ENCODE measurements at places on chromosomes 2 and 18. TPM values are rescaled to one million over a fixed set of nuclear protein-coding genes. Genes with fewer than 3 reads are reported as not detected.

SLC4A3 gene
- not detected for total RNA-seq

PFN4 gene
- 1.2 TPM for total RNA-seq

CERS6 gene
- total RNA-seq = 17.8 TPM

RPRD1A gene
- 38.6 TPM for total RNA-seq

GCG gene
- not detected for total RNA-seq

IL37 gene
- not detected for total RNA-seq

RNF152 gene
- total RNA-seq = 0.95 TPM

ZNG1B gene
- total RNA-seq = 36.6 TPM

TMSB10 gene
- total RNA-seq = 1,502 TPM

DNA sequence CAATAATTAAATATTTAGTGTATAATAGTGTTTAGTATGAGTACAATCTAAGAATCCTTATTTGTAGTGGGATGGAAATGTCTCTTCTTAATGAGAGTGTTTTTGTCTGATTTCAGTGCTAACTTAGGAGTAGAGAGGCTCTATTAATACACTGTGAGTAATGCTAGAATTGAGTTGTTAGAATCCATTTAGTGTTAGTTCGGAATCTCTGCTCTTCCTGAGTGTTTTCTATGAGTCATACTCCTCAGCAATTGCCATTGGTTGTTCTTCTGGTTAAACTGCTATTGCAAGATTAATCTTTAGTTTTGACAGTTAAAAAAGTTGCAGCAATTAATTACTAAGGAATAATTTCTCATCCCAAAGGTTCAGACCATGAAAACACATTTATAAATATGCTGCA is 828.6 kb upstream of the POU3F3 start:
- DNase-seq = no peak

DNA sequence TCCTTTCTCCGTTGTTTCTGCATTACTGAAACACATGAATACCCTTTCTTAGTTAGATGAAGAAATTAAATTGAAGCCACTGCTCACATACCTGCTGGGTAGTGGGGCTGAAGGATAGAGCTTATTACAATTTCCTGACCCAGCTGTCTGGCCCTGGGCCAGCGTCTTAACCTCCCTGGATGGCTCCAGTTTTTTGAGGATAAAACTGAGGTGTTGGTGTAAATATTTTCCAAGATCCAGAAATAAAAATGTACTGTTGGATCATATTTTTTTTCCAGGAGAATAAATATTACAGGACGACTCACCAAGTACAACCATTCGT is 3.5 kb downstream of the RNF144A start:
- no peak for DNase-seq

DNA sequence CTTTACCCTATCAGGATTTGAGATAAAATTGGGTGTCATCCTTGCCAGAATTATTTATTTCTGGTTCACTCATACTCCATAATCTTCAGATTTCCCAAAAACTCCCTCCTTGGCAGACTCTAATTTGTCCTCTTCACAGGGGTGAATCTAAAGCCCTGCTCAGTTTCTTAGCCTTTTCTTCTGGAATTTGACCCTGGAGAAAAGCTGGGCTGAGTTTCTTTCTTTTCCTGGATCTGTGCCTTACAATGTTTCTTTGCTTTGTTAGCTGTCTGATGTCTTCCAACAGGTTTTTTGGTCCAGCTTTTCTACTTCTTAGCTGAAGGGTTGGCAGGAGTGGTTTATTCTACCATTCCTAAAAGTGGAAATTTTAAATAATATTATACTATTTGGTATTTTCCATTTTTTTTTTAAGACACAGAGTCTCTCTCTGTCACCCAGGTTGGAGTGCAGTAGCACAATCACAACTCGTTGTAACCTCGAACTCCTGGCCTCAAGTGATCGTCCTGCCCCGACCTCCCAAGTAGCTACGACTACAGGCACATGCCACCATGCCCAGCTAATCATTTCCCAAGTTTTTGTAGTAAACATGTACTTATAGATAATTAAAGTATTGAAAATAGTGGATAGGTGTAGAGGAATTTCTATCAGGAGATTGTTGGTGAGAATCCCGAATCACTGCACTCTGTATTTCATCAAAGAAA is 138.4 kb upstream of the TWIST2 start:
- no peak for DNase-seq

DNA sequence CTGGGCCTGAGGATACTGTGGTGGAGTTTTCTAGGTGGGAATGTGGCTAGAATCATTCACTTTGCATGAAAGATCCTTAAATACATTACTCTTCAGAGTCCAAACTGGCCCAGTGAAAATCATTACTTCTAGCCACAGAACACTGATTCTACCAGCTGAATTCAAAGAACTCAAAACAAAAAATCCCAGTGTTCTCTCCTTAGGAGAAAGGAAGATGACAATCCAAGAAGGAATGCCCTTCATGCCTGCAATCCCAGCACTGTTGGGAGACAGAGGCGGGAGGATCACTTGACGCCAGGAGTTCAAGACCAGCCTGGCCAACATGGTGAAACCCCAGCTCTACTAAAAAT is 35.2 kb downstream of the FAM228A start:
- no peak for DNase-seq

DNA sequence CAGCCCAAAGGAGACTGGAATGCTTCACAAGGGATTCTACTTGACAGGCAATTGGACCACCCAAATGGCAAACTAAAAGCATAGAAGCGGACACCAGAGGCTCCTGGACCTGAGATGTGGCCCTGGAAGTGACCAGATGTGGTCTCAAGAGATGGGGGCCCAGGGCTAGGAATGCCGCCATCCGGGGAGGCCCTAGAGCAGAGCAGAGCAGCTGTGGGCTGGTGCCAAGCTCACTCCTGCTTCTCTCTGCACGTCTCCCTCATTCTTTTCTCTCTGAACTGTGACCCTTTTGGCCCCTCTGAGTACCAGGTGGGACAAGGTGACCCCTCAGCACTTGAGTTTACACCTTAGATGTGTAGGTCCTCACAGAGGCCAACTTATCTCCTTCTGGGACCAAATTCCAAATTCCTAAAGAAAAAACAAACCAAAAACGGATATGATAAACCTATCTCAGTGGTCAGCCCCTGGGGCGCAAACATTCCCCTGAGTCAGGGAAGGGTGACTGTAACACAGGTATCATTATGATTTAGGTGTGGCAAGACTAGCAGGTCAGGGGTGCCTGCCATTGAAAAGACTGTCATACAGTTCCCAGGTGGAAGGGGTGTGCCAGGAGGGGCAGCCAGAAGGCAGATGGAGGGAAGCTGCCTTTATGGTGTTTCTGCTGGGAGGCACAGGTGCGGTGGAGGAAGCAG is 6.5 kb upstream of the IL1R2 start:
- DNase-seq = no peak

DNA sequence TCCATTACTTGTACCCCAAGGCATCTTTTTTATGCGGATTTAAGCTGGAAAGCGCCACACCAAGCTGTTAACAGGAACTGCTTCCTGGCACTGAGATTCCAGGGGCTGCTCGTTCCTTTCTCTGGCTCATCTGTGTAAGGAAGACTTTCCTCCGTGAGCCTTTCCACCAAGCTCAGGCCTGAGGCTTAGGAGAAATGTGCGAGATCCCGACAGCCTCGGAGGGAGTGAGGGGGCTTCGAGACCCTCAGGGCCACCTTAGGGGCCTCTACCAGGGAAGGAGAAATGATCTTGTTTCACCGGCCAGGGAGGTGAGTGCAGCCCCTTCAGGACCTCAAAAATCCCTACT is 17.1 kb downstream of the B3GNT7 start:
- no peak for DNase-seq

DNA sequence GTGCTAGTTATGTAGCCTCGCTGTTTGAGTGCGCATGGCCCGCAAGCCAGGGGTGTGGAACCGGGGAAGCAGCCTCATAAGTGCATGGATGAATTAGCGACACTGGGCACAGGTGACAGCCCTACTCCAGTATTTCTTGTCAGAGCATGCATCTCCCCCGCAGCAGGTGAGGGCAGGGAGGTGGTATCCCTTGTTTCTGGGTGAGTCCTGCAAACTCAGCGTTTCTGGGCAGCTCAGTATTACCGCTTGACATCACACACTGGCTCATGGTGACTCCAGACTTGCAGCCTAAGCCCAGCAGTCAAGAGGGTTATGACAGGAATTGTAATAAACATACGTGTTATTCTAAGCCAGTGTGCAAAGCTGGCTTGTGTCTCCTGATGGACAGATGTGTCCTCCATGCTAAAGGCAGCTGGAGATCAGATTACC is 2.5 kb downstream of the CABLES1 start:
- no peak for DNase-seq

- no peak for DNase-seq
Measured at GRCh38 chr18:48844271-48844670, 106.5 kb downstream of the SMAD7 start.

GRCh38 chr2:88753833-88754584 is 62.5 kb downstream of the RPIA start:
- DNase-seq = no peak

DNA sequence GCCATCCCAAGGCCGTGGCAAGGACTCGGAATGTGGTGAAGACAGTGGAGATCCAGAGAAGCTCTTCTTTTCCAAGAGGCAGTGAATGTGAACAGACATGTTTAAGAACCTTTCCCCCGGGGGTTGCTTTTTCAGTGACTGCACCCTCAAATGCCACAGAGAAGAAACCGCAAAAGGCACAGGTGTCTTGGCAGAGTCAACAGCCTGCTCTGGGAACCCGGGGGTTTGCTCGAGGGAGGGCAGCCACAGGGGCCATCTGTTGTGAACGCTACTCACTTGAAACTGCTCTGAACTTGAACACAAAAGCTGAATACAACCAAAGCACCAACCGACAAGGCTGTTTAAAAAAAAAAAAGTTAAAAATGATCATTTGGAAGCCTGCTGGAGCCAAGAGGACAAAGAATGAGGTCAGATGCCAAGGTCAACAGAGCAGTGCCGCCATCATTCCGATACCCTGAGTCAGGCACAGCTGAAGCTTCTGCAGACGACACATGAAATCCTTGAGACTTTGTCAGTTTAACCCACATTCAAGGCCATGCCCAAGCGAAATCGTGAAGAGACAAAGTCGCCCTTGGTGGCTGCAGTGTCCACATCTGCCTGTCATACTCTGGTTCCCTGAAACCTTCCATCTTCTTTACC is 47.4 kb downstream of the PSMG2 start:
- no peak for DNase-seq

GRCh38 chr2:204452464-204453023 is 92.7 kb upstream of the PARD3B start:
- no peak for DNase-seq

DNA sequence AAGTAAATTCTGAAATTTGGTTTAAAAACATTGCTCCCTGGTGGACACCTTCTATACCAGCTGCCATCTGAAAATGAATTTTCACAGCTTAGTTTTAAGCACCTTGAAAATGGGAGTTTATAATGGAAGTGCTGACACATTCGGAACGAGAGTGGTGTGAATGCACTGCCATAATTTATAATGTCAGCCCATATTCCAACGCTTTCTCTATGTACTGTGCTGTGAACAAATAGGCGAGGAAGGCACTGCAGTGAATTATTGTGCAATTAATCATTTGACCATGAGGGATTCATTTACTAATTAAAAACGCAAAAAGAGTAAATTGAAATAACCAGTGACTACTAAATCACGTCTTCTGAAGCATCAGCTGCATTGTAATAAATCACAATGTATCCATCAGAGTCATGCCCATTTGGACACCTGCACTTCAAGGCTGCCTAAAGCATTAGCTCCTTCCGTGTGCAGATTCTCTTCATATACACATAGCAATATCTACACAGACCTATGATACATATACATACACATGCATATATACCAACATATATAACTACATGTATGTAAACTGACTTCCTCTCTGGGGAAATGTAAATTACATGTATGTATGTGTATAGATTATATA is 699.8 kb downstream of the GALR1 start:
- no peak for DNase-seq

DNA sequence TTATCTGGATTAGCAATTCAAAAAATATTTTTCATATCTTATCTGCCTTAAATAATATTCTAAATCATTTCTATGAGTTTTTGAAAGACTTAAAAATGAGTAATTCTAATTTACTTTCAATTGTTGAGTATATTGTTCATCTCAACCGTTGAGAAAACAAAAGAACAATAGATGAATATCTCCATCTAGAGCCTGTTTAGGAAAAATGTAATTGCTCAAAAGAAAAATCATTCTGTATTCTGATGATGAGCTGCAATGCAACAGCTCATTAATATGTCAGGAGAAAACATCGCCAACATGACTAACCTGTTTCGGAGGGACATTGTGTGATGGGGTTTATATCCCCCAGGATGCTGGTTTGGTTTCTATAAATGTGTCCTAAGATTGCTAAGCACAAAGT is 417.6 kb downstream of the SUCLG1 start:
- DNase-seq = no peak

DNA sequence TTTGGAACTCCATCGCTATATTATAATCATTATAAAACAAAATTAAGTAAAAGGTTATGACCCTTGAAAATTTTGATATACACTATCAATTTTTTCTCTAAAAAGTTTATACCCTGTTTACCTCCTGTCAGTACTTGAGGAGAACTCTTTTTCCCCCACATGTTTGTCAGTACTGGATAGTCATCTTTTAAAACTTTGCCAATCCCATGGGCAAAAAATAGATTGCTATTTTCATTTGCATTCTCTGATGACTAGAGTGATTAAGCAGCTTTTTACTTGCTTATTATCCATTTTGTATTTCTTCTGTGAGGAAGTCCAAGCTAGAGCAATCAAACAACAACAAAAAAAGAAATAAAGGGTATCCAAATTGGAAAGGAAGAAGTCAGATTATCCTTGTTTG is 76.4 kb downstream of the DGKD start:
- DNase-seq = no peak

DNA sequence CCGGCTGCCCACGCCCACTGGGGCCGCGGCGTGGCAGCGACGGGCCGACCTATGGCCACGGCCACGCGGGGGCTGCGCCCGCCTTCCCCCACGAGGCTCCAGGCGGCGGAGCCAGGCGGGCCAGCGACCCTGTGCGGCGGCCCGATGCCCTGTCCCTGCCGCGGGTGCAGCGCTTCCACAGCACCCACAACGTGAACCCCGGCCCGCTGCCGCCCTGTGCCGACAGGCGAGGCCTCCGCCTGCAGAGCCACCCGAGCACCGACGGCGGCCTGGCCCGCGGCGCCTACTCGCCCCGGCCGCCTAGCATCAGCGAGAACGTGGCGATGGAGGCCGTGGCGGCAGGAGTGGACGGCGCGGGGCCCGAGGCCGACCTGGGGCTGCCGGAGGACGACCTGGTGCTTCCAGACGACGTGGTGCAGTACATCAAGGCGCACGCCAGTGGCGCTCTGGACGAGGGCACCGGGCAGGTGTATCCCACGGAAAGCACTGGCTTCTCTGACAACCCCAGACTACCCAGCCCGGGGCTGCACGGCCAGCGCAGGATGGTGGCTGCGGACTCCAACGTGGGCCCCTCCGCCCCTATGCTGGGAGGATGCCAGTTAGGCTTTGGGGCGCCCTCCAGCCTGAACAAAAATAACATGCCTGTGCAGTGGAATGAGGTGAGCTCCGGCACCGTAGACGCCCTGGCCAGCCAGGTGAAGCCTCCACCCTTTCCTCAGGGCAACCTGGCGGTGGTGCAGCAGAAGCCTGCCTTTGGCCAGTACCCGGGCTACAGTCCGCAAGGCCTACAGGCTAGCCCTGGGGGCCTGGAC is 253.2 kb downstream of the GLI2 start:
- no peak for DNase-seq

All from natural killer cell treated with Interleukin-12 subunit alpha and Interleukin-12 subunit beta and Interleukin-15 and Interleukin-18, amount 100 ng/mL, for 72 hours (primary cell).